ENCODE measurements at places on chromosomes 13 and 19. TPM values are rescaled to one million over a fixed set of nuclear protein-coding genes. Genes with fewer than 3 reads are reported as not detected.

DNA sequence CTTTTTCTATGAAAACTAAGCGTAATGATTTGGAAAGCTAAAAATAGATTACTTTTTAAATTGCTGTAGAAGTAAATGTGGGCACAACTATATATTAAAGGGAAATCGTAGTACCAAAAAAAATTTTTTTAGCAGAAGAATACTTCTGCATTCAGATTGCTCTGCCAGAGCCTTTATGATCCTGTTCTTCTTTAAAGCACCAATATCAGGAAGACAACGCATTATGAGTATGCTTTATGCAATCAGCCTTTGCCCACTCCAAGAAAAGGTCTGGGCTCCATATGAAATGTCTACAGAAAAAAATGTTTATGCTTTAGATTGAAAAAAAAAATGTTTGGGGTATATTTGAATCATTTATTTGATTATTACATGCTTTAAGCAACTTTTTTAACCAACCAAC lies 137.4 kb downstream of the DIAPH3 start:
- DNase-seq = no peak

DNA sequence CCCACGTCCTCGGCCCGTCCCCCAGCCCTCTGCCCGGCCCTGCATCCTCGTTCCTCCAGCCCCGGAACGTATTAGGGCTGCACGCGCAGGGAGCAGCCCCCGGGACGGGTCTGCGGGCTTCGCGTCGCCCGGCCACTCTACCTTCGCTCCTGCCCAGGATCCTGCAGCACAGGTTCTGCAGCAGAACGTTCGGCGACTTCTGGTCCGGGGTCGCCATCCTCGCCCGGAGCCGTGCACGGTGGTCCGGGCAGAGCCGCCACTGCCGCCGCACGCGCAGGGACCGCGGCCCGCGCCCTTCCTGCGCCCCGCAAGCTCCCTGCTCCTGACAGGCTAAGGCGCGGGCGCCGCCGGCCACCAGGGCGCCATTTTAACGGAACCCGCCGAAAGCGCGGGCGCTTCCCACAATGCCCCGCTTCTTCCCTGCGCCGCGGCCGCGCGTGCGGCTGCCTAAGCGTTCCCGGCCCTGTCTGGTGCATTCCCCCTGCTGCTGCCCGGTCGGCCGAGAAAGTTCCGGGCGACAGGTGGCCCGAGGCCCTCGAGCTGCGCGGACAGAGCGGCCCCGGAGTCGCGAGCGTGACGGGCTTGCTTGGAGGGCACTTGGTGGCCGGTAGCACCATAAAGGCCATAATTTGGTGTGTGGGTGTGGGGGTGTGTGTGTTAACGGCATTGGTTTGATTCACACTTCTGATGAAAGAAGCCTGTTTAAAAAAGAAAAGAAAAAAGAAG lies at the start of gene TUBGCP3:
TUBGCP3 (minus strand) TSS at position 390 of the 726 bp plus-strand sequence; CDS start at position 217, 173 bp downstream.
- DNase-seq = peak; percentile 82

DNA sequence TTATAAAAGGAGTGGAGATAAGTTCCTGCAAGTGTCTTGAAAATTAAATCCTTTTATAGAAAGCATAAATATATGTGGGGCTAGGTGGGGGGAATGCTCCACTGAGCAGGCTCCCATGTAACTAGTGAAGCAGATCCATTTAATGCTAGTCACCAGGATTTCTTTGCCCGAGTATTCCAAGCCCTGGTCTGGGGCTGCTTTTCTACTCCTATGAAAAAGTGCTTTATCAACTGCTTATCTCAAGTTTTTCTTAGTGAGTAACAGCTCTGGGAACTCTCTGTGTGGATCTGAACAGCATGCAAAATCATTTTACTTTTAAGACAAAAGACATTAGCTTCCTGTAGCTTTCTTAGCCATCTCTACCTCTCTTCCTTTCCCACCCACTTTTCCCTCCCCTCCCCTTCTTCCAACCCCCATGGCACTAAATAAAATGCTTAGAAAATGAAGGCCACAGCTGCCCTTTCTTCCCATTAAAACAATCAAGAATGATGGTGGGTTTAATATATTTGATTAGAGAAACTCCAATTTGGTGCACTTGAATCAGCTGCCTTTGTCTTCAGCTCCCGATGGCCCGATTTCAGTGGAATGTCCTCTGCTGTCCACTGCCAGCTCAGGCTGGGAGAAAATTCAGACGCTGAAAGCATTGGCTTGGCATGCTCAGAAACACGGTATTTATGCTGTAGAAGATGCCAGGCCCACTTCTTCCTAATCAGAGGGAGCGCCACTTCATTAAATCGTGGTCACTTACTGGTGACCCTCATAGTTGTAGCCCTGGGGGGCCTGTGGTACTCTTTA lies 475.1 kb downstream of the FOXO1 start:
- DNase-seq = no peak

The ZNF28 gene
- 21.8 TPM for total RNA-seq

The RETN gene
- not detected for total RNA-seq

The PGLYRP1 gene
- not detected for total RNA-seq

DNA sequence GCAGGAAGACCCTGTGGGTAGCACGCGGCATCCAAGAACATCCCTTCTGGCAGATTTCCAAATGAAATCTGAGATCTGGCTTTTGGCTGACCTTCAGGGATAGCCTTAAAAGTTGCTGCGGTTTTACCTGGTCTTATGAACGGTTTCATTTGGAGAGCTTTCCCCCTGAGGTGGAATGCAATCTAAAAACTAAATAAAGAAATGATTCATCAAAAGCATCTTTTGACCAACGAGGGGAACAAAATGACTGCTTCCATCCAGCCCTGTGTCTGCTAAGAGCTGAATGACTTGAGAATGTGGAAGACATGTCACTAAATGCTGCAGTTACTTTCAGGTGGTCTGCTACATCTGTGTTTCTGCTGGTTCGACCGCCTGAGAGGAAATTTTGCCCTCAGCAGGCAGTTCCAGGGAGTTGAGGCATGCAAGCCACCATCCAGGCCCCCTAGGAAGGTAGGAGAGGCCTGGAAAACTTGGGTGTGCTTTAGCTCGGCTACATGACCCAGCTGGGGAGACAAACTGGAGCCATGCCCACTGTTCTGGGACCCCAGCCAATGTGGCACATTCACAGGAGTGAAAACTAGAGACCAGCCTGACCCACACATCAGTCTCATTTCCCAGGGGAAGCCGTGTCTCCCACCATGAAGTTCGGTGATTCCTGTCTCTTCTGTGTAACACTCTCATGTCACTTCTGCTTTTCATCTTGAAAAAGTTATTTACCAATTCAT lies 175.1 kb upstream of the KL start:
- no peak for DNase-seq

DNA sequence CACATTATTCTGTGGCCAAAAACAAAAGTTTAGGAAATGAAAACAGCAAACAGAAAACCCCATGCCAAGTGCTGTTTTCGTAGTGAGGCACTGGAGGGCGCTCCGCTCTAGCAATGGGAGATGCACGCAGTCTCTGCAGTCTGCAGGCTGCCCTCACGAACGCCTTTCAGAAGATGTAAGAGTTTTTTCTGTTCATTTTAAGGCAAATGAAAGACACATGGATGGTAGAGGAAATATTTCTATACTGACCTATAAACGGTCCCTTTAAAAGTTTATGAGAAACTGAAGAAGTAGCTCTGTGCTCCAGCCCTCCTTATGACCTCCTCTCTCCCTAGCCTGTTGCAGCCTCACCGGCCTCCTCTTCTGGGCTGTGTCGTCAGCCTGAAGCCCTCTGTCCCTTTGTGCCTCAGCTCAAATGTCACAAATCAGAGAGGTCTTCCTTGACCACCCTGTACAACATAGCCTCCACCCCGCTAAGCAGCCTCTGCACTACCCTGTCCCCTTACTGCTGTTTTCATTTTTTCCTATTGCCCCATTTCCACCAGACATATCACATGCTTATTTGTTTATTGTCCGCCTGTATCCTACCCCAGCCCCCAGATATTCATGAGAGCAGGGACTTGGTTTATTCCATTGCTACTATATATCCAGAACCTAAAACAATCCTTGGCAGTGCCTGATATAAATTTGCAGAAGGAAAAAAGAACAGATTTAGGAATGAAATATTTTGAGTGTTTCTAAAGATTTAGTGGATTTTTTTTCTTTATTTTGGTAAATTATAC lies 116.4 kb downstream of the TM9SF2 start:
- DNase-seq = peak; percentile 49

The ANGPTL8 gene
- not detected for total RNA-seq

DNA sequence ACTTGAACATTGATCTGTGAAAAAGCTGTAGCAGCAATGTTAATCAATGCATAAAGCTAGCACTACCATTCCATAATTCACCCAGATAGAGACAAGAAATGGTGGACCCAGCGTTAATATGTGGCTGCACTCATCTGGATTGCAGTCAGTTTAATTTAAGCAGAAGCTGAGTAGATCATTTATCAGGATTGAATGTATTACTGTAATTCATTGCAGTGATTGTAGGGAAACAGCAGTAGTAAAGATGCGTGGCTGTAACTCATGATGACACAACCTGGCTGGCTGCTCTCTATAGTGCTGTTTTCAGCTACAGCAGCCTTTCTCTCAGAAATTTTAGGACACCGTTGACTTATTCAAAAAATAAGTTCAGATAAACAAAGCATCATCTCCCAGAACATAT lies 499.5 kb upstream of the SLITRK6 start:
- DNase-seq = no peak

The CD209 gene
- not detected for total RNA-seq

Data from Daoy (cell line).